Left forelimb (tissue), 1 donor: ENCODE measurements at places on chromosomes 5 and 9.

- no peak for DNase-seq
Measured at GRCh38 chr9:85547599-85547998, 194.2 kb downstream of the AGTPBP1 start.

GRCh38 chr5:117327511-117327910 lies 752.9 kb upstream of the SEMA6A start:
- DNase-seq: no peak

- no peak for DNase-seq
Measured at GRCh38 chr9:123455187-123455586, 99.2 kb downstream of the CRB2 start.

DNA sequence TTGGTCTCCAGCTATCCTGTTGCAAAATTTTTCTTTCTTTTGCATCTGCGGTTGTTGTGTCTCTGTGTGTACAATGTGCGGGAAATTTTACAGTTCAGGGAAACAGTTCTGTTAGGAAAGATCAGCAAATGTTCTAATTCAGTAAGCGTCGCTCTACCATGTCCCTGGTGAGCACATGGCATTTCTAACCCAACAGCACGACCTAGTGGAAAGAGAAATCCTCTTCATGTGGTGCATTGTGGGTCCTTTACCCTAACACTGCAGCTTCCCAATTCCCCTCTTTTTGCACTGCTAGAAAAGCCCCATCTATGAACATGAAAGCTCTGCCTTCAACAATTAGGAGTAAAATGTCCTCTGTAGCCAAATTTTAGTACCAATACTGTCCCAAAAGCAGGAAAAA lies 974.2 kb upstream of the CDH9 start:
- DNase-seq: no peak

- DNase-seq: no peak
Measured at GRCh38 chr9:125690679-125691078, 16.3 kb downstream of the MAPKAP1 start.

DNA sequence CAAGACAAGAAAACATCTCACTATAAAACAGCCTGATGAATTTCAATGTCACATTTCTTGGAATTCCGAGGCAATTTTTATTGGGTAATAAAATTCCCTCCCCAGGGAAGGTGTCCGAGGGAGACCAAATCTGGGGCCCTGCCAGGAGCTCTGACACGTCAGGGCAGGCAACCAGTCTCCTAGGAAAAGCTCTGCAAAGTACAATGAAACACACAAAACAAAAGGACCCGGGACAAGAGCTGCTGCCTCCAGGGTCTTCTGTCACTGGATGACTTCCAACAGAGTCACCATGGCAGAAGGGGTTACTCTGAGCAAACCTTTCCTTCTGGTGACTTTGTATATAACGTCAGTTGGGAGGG lies 50.8 kb downstream of the SAXO1 start:
- no peak for DNase-seq

- DNase-seq: no peak
Measured at GRCh38 chr5:159017786-159018185, 81.9 kb downstream of the EBF1 start.

GRCh38 chr5:96297867-96298266 lies 135.2 kb downstream of the PCSK1 start:
- DNase-seq: no peak

DNA sequence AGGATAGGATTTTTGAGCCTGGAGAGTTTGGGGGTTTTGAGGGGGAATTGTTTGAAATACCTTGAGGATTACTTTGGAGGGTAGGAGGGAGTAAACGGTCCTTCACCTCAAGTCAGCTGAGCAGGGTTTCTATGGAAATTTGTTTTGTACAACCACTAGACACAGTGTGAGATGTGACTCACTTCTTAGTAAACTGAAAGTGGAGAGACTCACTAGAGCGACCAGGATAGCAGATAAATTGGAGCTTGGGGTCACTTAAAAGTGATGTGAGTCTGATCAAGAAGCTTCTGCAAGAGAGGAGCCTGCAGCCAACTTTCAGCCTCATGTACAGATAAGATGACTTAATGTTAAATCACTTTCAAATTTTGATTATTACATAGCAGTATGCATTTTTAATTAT lies 1945.9 kb upstream of the NUDT12 start:
- DNase-seq: no peak

DNA sequence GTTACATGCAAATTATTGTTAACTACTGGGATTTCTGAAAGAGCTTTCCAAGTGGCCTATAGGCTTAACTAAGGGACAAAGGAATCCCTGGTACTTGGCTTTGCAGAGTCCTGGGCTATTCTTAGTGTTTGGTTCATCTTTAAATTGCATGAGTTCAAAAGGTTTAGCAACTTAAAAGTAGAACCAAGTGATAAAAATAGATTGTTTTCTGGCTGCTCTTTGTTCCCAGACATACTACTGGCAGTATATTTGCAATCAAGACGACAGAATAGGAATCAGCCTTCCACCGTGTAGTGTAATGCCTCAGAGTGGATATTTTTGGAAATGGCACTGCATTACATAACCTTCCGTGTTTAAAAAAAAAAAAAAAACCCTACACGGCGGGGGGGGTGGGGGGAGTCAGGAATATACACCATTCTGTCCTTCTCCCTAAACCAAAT lies 1.0 kb downstream of the NREP start:
- DNase-seq: no peak

DNA sequence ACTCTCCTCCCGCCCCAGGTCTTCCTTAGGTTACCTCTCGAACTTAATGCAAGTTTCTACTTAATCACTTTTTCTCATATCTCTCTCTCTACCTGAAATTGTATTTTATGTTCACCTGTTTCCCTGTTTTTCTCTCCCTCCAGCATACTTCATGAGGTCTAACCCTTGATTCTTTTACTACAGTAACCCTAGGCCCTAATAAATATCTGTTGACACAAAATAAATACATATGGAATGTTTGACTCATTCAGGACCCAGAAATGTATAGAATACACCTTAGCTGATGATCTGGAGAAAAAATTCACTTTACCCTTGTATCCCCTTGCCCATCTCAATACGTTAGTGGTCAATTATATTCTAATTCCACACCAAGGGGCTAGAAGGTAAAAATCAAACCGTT lies 250.9 kb upstream of the PTGER4 start:
- no peak for DNase-seq

- no peak for DNase-seq
Measured at GRCh38 chr5:40503439-40503838, 176.3 kb upstream of the PTGER4 start.
